NCI-H774 (cell line): ENCODE measurements at places on chromosomes 1 and 21.

DNA sequence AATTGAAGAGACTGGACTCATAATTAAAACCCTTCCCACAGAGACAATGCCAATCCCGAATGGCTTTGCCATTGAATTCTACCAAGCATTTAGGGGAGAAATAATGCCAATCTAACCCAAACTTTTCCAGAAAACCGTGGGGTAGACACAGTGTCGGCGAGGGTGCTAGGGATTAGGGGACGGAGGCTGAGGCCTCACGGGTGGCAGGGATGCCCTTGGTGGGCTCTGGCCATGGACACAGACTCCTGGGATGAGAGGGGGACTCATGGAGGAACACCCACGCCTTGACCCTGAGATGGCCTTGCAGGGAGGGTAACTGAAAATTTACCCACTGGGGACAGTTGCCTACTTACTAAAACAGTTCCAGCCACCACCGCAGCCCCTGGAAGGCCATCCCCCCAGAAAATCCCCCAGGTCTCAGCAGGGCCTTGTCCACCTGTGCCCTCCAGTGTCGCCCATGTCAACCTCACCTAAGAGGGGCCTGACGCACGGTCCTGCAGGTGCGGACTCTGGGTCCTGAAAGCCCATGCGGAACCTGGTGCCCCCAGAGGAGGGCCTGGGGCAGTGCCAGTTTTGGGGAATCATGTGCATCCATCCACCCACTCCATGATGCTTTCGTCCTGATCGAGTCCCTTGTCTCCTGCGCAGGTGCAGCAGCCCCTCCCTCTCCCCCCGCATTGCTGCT lies 1.9 kb downstream of the KRTAP10-5 start:
- DNase-seq, result no peak

- no peak for DNase-seq
These were observed 58.0 kb downstream of the NUF2 start for GRCh38 chr1:163379801-163380200.

DNA sequence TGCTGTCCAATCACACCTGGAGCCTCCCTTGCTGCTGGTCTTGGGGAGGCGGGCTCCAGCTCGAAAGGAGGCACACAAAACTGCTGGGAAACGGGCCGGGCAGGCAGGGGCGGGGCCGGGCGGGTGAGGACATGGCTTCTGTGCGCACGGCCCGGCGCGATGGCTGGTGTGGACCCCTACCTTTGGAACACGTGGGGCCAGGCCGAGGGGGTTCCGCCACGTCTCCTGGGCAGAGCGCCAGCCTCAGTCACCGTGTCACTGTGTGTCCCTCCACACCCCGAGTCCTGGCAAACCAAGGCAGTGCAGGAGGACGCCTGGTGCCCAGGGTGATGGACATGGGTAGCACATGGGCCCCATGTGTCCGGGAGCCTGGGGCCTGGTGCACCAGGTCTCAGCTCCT lies 42.0 kb upstream of the ADARB1 start:
- DNase-seq, result no peak

GRCh38 chr1:1892079-1892762 lies 1.3 kb upstream of the GNB1 start:
- no peak for DNase-seq

DNA sequence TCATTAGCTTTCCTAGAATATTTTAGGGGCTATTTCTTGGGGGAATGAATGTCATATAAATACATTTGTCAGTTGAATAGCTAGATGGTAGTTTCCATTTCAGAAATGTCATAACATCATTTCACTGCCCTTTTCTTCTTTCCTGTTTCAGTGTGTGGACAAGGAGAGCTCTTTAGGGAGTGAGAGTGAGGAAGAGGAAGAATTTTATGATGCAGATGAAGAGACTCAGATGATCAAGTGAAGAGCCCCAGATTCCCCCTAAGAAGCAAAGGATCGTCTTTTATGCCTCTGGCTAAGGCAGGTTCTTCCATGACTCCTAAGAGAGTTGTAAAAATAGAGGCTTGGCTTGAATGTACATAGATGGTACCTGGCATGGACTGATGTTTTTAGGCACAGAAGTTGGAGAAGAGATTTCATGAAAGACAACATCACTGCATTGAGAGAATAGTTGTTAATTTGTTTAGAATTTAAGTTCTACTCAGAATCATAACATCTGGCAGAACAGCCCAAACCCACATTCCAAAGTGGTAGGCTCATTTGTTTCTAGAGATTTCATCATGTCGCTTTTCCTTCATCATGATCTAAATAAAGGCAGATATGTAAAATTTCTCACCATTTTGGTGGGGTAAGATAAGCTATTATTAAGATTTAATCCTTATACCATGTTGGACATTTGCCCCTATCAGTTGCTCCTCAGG lies 44.2 kb upstream of the MAB21L3 start:
- no peak for DNase-seq

- no peak for DNase-seq
These were observed 166.2 kb upstream of the PLXNA2 start for GRCh38 chr1:208410409-208410808.

- no peak for DNase-seq
These were observed 149.3 kb upstream of the ETV3 start for GRCh38 chr1:157287462-157287861.

DNA sequence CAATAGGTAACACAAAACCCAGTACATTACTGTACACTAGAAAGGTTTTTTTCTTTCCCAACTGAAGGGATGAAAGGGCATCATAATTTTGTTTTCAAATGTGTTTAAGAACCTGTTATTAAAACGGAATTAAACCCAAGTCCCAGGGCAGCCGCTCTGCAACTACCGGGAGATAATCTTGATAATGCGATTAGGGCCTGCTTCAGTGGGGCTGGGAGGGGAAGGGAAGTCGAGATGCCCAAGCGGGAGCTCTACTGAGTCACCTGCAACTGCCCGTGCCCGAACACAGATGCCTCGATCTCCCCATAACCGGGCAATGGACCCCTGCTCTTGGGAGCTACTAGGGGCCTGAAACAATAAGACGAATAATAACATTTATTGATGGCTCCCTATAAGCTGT lies 61.4 kb downstream of the KAZN start:
- DNase-seq, result no peak

DNA sequence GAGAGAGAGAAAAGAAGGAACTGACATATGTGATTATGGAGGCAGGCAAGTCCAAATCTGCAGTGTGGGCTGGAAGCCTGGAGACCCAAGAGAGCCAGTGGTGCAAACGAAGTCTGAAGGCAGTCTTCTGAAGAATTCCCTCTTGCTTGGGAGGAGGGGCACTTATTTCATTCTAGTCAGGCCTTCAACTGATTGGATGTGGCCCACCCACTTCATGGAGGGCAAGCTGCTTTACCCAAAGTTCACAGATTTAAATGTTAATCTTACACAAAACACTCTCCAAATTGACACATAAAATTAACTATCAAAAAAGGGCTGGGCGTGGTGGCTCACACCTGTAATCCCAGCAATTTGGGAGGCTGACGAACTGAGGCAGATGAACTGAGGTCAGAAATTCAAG lies 103.5 kb upstream of the RAB3GAP2 start:
- DNase-seq, result no peak

- DNase-seq, result no peak
These were observed 20.5 kb downstream of the RNF220 start for GRCh38 chr1:44425341-44426082.

DNA sequence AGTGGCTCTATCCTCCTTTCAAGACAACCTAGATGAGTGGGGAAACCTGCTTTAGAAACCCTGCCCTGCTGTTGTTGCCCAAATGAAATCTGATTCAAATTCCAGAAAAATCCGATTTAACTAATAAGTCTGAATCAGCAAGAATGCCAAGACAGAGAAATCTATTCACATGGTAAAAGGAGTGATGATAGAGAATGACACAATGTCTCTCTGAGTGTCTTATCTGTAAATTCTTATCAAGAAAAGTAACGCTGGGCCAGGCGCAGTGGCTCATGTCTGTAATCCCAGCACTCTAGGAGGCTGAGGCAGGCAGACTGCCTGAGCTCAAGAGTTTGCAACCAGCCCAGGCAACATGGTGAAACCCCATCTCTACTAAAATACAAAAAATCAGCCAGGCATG lies 13.7 kb upstream of the GUCA2A start:
- no peak for DNase-seq

- no peak for DNase-seq
These were observed 87.0 kb upstream of the ADAR start for GRCh38 chr1:154694995-154695394.

DNA sequence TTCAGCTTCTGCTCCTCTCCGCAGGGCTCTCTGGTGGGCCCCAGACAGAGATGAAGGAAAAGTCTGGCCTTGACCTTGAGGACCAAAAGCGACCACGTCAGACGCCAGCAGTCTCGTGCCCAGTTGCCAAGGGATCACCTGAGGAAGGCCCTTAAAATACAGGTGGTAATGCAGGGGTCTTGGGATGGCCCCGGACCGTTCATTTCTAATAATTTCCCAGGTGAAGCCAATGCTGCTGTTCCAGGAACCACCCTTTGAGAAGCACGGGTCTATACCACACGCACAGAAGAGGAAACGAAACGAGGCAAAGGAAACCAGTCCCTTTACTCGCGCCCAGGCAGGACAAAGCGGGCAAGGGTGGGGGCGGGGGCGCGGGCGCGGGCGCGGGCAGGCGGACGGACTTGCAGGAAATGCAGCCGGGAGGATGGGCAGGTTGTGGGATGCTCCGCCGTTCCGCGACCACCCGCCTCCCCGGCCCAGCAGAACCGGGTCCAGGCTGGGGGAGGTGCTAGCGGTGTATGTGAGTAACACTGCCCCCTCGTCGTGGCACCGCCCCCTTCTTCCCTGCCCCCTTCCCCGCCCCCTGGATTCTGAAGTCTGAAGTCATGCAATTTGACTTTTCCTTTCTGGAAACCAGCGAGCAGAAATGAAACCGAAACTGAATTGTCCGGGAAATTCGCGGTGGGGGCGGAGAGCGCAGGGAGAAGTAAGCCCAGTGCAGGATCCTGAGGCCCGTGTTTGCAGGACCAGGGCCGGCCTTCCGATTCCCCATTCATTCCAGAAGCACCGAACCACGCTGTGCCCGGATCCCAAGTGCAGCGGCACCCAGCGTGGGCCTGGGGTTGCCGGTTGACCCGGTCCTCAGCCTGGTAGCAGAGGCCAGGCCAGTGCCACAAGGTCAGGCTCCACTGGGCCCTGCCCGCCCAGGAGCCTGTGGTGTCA lies 5.8 kb upstream of the MX1 start:
- peak; percentile 22 for DNase-seq

DNA sequence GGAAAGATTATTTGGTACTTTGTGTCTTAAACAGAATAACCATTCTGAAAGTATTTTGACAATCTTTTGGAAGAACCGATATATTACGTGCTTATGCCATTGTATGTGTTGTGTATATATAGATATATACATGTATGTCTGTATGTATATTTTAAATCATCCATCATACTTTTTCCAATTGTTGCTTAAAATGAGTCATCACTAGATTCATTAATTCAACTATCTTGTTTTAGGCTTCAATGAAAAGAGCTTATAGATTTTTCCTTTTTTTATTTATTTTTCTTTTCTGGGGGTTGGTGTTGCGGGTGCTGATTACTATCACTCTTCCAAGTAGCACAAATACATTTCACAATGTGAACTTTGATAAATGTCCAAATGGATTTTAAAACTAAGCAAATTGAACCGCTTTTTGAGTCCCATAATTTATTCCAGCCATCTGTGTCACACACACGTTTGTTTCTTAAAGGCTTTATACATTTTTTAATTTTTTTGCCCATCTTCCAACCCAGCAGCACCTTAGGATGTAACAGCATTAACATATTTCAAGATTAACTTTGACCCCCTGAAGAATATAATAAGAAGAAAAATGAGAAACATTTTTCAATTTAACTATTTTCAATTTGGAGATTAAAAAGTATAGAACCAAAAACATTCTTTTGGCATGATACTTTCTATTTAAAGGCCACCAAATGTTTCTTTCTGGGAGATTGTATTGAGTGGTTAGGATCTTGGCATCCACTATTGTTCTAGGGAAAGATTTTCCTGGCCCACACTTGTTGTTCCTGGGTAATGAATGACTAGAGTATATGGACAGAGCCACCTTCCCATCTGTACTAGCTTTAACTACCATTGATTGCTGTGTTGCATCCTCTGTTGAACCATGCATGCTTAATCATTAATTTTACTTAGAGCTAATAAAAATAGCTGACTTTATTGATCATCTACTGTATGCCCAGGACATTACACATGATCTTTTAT lies 9.3 kb upstream of the DPYD start:
- DNase-seq, result no peak

GRCh38 chr1:43425045-43425444 lies 28.7 kb downstream of the HYI start:
- no peak for DNase-seq

DNA sequence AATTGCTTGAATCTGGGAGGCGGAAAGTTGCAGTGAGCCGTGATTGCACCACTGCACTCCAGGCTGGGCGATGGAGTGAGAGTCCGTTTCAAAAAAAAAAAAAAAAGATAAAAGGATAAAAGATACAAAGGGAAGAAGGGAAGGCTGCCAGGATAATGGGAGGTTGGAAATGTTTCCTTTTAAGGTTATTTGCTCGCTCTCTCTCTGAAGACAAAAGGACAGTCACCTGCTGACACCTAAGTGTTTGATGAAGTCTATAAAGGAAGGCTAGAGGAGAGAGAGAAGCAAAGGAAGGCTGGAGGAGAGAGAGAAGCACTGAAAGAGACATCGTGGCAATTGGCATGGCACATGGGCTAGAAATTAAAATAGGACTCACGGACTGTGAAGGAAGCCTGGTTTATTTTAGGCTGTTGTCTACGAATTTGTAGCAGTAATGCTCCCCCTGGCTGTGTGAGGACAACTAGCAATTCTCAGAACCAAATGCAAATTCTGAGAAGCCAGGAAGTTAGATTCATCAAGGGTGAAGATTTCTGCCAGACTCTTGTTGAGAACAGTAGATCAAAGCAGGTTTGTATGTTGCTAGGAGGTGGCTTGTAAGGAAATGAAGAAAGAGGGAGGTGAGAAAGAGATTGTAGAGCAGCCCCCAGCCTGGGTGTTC lies 154.2 kb downstream of the ZP4 start:
- no peak for DNase-seq

GRCh38 chr1:184826001-184826400 lies 71.3 kb upstream of the EDEM3 start:
- no peak for DNase-seq

GRCh38 chr1:4668743-4669700 lies 14.6 kb downstream of the AJAP1 start:
- DNase-seq, result no peak

DNA sequence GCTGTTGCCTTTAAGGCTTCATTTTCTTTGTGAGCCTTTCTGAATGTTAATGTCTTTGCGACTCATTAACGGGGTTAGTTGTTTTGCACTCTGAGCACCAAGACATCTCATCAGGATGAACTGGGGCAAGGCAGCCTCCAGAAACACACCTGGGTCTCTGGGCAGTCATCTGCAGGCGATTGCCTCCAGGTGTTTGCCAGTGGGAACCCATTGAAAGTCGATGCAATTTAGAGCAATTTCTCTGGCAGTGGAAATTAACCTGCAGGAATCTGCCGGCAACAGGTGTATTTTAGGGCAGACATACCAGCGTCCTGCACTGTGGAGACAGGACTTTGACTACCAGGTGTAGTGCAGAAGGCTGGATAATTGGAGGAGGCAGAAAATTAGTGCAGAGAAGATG lies 661.0 kb upstream of the PTBP2 start:
- DNase-seq, result no peak
